ENCODE measurements at places on chromosomes 7 and 10.

DNA sequence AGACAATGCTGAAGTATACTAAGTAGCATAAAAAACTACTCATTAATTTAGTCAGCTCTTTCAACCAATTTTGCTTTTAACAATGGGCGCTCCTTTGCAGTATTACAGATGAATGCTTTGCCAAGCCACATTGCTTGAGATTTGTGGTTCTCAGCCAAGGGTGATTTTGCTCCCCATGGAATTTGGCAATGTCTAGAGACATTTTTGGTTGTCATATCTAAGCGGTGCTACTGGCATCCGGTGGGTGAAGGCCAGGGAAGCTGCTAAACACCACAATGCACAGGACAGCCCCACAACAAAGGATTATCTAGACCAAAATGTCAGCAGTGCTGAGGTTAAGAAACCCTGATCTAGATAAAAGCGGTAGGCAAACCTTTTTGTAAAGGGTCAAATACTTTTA is 112.0 kb downstream of the UBE2H start:
- no peak for DNase-seq

- no peak for DNase-seq
These were observed 50.4 kb downstream of the NRAP start for GRCh38 chr10:113613427-113613826.

- peak; percentile 43 for DNase-seq
These were observed at the start of gene STAMBPL1 for GRCh38 chr10:88879534-88880281. TSS of gene STAMBPL1 (plus strand) at chr10:88880245. CDS start at chr10:88901709, 21,464 bp downstream.

DNA sequence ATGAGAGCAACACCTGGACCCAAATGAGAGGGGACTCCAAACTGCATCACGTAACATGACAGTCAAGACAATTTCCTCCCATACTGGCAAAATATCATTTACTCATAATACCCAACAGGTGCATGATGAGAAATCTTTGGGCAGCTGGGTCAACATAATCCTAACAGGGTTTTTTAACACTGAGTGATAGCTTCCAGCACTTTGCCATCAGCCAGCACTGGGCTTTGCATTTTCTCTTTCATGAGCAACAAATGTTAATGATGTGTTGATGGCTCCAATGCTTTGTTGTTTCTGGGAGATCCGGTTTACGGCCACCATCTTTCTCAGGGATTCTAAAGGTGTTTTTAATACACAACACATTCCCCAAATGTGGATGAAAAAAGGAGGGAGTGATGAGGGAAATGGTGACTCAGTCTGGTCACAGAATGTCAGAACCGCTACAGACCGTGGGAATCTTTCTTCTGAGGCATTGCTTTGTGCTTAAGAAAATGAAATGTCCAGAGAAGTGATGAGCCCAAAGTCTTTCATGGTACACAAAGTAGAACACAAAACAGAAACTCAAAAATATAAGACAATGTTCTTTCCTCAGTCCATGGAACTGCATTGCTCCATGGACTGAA is 705.7 kb upstream of the IGFBP3 start:
- no peak for DNase-seq

DNA sequence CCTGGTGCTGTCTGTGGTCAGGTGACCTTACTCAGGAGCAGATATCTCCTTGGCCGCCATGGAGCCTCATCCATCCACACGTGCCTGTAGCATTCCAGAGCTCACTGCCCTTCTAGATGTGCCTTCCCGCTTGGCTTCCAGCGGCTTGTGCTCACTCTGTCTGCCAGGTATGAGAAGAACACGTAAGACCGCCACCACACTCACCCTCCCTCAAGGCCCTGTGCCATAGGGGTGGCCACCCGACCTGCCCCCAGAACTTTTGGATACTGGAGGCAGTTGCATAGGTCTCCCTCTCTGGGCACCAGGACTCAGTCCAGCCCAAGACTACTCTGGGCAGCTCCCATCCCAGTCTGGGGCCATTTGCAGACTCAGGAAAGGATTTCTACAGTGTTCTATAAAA is 4.1 kb downstream of the MARVELD1 start:
- DNase-seq = no peak

DNA sequence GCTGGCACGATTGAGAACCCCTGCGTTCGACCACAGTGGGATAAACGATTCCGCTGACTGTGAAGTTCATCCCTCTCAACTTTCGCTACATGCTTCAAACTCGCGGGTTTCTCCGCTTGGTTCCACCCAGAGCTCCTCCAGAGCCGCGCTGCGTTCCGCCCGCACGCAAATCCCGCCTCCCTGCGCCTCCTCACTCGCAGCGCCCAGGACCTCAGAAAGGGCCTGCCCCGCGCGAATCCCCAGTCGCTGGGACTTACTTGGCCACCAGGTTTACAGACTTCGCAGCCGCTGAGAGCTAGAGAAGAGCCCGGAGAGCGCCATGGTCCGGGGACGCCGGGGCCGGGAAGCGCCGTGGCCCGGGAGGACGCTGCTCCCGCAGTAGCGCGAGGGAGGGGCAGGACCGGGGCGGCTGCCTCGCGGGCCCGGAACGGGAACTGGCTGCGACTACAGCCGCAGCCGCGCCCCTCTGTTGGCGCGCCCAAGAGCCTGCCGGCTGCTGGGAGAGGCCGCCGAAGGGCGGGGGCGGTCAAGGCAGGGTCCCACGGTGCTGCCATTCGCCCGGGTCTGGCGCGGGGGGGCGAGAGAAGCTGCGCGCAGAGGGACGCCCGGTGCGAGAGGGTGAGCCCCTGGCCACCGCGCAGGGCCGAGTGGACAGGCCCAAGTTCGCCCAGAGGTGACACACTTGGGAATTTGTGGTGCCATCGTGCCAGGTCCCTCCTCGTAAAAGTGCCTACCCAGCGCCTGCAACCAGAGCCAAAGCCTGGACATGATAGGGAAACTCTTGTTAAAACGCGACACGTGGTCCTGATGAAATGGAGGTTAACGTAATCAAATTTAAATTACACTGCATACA is at the start of gene NOD1:
NOD1 (minus strand) TSS at position 436 of the 853 bp plus-strand sequence. CDS start 21,863 bp downstream, outside the sequence.
- peak; percentile 27 for DNase-seq

DNA sequence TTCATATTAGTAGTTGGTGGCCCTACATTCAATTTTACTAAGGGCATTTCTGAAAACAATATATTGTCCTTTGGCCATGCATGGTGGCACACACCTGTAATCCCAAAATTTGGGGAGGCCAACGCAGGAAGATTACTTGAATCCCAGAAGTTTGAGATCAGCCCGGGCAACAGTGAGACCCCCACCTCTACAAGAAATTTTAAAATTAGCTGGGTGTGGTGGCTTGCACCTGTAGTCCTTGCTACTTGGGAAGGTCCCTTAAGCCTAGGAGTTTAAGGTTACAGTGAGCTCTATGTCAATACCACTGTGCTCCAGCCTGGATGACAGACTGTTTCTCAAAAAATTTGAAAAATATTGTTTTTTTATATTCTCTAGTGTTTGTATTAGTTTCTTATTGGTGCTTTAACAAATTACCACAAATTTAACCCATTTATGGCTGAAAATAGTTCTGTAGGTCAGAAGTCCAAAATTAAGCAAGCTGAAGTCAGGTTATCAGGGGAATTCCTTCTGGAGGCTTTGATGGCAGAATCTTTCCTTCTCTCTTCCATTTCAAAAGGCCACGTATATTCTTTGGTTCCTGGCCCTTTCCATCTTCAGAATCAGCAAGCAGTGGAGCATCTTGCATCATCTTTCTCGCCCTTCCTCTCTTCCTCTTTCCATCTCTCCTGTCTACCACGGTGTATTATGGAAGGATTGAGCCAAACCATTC is 12.4 kb downstream of the CBX3 start:
- no peak for DNase-seq

DNA sequence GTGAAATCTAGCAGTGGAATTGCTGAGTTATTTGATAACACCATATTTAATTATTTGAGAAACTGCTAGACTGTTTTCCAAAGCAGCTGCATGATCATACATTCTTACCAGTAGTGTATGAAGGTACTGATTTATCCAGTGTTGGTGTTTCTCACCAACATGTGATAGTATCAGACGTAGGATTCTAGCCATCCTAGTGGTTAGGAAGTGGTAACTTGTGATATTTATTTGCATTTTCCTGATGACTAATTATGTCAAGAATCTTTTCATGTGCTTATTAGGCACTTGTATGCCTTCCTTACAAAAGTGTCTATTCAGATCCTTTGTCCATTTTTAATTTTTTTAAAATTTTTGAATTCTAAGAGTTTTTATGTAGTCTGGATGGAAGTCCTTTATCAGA is 54.2 kb upstream of the PLXDC2 start:
- DNase-seq = no peak

DNA sequence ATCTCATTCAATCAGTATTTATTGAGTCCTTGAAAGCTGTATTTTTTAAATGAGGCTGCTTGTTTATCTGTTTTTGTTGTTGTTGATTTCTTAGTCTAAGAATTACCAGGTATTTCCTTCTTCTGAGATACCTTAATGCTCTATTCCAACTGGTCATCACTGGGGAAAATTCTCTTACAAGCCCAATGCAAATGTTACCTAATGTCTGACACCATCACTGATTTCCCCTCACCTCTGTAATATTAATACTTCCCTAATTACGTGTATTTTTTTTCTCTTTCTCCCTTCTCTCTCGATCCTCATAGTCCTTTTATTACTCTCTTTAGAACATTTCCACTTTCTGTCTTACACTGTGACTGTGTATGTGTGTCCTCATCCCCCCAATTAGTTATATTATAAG is 13.9 kb downstream of the HDAC9 start:
- no peak for DNase-seq

DNA sequence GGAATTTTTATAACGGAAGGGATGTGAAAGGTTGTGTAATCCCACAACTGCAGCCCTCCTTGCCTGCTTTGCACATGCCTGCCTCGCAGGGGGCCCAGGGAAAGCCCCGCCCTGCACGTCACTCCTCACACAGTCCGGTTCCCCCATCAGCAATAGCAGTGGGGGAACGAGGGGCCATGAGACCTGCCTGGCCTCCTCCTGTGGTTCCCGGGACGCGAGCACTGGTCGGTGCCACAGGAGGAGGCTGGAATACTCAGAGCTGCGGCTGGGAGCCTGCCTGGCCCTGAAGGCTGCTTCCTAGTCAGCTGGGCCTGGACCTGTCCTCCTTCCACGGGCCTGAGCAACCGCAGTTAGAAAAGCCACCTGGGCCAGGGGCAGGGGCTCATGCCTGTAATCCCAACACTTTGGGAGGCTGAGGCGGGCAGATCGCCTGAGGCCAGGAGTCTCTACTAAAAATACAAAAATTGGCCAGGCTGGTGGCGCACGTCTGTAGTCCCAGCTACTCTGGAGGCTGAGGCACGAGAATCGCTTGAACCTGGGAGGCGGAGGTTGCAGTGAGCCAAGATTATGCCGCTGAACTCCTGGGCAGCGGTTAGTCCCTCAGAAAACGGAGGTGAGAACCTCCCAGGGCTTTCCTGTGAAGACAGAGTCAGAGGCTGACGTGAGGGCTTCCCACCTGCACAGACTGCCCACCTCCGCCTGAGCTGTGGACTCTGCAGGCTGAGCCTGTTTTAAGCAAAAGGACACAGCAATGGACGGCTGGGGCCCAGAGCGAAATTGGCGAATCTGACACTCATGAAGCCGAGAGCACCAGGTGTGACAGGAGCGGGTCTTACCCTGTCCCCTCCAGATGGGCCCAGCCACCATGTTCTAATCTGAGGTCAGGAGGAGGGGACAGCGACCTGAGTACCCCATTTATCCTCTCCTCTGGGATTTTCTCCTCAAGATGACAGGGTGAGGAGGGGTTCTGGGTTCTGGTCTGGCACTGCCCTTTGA is 52.9 kb downstream of the VIPR2 start:
- no peak for DNase-seq

- DNase-seq = no peak
These were observed 72.2 kb downstream of the GTF2IRD1 start for GRCh38 chr7:74525881-74526280.

GRCh38 chr10:18429335-18429734 is 222.1 kb downstream of the NSUN6 start:
- DNase-seq = no peak

DNA sequence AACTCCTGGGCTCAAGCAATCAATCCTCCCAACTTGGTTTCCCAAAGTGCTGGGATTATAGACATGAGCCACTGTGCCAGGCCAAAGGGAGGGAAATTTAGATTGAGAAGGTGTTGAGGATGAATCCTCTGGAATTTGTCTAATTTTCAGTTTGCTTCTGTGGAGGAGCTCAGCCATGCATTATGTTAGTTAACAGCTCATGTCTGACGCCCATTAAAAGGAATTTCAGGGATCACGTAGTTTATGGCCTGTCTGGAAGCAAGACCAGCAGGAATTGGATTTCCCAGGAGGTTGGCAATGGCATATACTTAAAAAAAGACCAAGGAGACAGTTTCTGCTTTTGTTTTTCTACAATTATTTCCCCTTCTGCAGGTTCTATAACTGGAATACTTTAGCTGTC is 165.7 kb downstream of the OTUD1 start:
- no peak for DNase-seq

DNA sequence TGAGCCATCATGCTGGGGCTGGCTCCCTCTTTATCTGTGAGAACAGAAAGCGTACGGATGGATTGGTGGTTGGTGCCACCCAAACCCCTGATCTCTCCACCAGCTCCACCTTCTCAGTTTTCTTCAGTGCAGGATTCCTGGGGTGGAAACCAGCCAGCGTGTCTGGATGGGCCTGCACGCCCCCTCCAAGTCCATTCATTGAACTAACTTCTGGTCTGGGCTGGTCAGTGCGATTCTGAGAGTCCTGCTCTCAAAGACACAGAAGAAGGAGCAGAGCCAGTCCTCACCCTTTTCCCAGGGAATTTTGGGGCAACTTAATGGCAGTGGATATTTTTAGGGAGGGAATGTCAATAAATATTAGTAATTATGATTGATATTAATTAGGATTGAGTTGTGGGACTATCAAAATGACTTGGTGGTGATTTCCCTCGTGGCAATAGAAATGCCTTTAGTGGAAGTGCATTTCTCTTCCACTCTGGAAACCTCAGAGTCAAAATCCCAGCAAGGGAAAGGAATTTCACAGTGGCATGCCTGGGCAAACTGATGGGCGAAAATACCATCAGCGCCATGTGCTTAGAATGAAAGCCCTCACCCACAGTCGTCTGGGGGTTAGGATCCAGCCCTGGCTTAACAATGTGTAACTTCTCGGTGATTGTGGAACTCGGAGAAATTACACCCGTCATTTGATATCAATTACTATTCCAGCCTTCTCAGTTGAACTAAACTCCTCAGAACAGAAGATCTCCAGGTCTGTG is 69.3 kb upstream of the EEPD1 start:
- no peak for DNase-seq

- no peak for DNase-seq
These were observed 107.4 kb downstream of the SH3PXD2A start for GRCh38 chr10:103748020-103748419.

DNA sequence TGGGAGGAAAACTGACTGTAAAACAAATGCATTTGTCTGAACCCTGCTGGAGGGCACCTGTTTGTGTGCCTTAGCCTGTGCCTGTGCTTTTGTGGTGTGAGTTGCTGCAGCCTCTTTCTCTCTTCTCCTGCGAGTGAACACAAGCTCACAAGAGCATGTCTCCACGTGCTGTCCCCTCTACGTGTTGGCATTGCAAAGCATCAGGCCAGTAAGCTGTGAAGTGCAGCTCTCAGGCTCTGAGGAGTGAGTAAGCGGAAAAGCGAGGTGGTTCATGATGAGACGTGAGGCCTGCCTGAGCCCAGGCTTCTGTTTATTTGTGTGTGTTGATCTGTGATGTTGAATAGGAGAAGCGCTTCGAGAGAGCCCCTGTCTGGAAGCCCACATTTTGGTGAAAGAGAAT is 85.6 kb upstream of the PDCD4 start:
- no peak for DNase-seq

All from stimulated activated CD8-positive, alpha-beta memory T cell treated with anti-CD3 and anti-CD28 coated beads, Interleukin-4, amount 100 ng/mL, for 4 hours (primary cell).